ENCODE measurements at places on chromosomes 7 and 10.

- no peak for DNase-seq
Observed at GRCh38 chr7:81419731-81420130, 350.1 kb downstream of the HGF start.

DNA sequence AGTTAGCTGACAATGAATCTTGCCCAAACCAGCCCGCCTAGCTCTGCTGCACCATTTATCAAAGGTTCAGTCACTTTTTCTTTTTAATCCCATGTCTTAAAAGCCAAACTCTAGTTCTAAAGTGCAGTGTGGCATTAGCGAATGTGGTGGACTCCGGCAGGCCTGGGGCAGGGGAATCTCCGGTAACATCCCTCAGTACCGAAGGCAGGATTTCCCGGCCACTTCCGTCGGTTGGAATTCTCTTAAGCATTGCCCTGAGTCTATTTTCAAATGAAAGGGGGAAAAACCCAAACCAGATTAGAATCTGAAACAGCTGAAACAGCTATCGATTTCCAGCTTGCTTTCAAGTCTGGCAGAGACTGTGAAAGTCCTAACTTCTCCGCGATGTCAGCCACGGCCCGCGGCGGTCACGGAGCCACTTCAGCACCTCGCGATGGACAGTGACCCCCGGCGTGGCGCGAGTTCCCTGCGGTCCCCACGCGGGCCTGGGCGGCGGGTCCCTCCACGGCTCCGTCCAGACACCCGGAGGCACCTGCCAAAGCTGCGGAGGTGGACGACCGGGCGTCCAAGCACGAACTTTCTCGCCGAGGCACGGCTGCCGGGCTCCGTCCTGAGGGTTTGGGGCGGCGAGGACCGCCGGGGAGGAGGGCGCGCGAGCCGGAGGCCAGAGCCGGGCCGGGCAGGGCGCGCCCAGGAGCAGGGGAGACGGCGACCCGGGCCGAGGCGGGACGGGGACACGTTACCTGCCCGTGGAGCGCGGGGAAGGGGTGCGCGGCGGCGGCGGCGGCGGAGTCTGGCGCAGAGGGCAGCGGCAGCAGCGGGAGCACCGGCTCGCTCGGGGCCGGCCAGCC is 745 bp downstream of the TCERG1L start:
- DNase-seq = no peak

DNA sequence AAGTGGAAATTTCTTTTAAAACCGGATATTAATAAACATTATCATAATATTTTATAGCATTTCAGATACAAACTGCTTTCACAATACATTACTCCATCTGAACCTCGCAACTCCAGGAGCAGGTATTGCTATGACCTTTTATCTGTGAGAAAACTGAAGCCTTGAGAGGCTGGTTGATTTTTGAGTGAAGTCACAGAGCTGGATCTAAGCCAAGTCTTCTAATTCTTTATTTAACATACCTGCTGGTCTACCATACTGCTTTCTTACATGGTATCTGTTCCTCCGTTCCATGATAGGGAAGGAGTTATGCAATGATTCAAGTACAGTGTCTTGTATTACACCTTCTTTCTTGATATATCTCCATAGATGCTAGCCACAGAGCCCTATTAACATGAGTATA is 37.4 kb upstream of the ITGB8 start:
- no peak for DNase-seq

GRCh38 chr10:14787938-14788337 is 13.2 kb upstream of the FAM107B start:
- DNase-seq = no peak

- DNase-seq = no peak
Observed at GRCh38 chr7:75977743-75978142, 16.7 kb downstream of the TMEM120A start.

GRCh38 chr7:83130191-83130590 is 32.5 kb downstream of the PCLO start:
- no peak for DNase-seq

- no peak for DNase-seq
Observed at GRCh38 chr10:97820096-97820704, 29.4 kb upstream of the GOLGA7B start.

GRCh38 chr10:4639960-4640359 is 186.0 kb upstream of the AKR1E2 start:
- DNase-seq = no peak

GRCh38 chr10:76649723-76650127 is 987.9 kb downstream of the KCNMA1 start:
- no peak for DNase-seq

- DNase-seq = no peak
Observed at GRCh38 chr10:10259013-10259412, 758.7 kb upstream of the CELF2 start.

DNA sequence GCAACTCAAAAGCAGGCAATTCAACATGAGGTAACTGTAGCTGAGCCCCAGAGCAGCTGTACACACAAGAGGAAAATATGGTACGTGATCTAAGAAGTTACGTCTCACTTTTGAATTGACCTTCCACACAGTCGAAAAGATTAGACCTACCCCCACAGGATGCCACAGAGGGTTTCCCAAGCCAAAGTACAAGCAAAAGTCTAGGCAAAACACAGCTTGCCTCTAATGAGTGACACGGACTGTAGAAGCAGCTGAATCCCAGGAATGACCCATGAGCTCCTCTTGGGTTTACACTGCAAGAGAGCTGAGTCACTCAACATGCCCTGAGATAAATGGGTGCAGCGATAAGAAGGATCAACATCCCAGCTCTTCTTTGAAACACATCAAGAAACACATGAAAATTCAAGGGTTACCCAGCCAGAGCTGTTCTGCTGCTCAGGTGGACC is 9.8 kb downstream of the CREB3L2 start:
- no peak for DNase-seq

DNA sequence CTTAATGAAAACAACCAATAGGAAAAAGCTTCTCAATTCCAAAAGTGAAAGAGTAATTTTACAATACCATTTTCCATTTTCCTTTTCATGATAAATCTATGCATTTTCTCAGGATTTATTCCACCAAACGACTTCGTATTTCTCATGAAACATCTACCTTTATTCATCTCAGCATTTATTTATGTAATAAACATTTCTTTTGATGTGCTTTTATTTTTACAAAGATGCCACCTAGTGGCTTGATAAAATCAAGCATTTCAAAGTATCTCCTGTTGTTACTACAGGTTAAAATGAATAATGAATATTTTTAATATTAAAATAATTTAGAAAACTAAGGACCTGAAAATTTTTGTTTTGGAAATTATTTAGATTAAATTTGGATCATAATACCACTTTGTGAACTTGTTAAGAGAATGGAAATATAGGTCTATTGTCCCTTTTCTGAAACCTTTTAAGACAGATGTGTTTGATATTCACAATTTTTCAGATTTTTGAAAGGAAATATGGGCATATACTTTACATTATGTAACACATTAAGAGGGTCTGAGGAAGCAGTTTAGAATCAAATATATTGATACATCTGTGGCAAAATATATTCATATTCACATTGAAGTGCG is 2.7 kb upstream of the IQUB start:
- DNase-seq = peak; percentile 35
